ENCODE measurements at places on chromosomes 1 and 21. TPM values are rescaled to one million over a fixed set of nuclear protein-coding genes. Genes with fewer than 3 reads are reported as not detected.

GRCh38 chr1:108953452-108953851 is 9.8 kb downstream of the CLCC1 start:
- DNase-seq = no peak

DNA sequence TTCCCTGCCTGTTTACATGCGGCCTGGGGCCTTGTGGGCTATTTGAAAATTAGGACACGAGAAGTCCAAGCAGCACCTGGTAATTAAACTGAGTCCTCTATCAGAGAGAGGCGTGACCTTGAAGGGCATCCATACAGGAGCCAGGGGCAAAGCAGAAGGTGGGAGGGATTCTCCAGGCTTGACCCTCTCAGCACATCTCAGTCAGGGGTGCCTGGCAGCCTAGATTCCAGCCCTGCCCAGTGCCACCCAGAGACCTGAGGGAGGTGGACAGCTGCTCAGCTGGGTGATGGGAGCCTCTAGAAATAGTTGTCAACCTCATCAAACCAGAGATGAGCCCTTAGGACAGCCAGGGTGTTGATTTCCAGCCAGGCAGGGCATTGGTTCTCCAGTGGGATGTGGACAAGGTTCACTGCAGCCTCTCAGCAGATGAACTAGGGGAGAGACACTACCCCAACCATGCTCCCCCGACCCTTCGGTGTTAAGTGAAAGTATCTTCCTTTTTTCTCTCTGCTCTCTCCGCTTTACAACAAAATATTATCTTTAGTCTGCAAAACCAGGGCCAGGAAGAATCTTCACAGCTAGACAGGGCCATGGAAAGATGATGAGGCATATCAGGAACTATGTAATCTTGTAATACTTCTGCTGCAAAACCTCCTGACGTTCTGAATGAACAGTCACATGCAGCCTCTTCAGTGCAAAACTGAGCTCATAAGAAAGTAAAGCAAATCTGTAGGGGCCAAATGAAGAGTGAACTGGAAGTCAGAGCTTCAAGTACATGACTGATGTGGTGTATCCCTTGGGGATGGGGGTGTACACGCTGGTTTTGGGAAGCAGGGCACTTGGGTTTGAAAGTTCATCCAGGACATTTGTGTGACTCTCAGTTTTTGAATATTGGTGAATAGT is 35.9 kb upstream of the ATP5PO start:
- no peak for DNase-seq

- DNase-seq = peak; percentile 96
Measured at GRCh38 chr1:151189637-151190445, at the start of gene VPS72. VPS72 (minus strand) TSS chr1:151190197; CDS start chr1:151190121, 76 bp downstream.

GRCh38 chr1:12499539-12500240 is 118.3 kb downstream of the DHRS3 start:
- DNase-seq = no peak

DNA sequence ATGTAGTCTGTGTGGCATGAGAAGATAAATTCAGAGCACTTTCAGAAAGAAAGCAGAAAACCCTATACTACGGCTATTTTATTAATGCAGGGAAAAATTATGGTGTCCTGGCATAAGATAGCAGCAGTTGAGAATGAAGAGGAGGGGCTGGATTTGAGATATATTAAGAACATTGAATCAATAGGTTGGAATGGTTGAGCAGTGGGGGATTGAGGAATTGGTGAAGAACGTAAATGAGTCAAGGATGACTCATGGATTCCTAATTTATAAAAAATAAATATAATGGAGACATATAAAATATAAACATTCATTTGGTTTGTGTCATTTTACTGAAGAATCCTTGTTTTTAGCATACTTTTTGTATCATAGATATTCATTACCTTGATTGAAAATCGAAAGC is 234.3 kb upstream of the ADAMTS5 start:
- DNase-seq = no peak

GRCh38 chr1:34140011-34140676 is 24.9 kb downstream of the CSMD2 start:
- DNase-seq = peak; percentile 47

Gene CAMSAP2
- total RNA-seq = 21.3 TPM

DNA sequence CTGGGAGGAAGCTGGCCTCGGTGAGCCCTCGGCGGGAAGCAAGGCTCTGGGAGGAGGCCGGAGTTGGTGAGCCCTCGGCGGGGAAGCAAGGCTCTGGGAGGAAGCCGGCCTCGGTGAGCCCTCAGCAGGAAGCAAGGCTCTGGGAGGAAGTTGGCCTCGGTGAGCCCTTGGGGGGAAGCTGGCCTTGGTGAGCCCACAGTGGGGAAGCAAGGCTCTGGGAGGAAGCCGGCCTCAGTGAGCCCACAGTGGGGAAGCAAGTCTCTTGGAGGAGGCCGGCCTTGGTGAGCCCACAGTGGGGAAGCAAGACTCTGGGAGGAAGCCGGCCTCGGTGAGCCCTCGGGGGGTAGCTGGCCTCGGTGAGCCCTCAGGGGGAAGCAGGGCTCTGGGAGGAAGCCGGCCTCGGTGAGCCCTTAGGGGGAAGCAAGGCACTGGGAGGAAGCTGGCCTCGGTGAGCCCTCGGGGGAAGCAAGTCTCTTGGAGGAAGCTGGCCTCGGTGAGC is 36.0 kb downstream of the KRTAP10-1 start:
- DNase-seq = no peak

Gene C1orf115
- 6.0 TPM for total RNA-seq

Gene ECM1
- total RNA-seq = 0.43 TPM

Gene FAM163A
- total RNA-seq = 0.08 TPM

Gene S100A9
- not detected for total RNA-seq

DNA sequence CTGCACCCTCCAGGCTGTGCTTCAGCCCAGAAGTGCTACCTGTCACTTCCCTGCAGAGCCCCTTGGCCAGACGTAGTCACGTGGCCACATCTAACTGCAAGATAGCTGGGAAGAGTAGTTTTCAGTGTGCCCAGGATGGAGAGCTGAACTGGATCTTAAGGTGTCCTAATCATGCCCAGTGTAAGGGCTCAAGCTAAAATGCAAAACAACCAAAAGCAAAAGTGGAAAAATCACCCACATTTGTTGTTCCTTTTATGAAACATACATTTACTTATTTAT is 59.4 kb upstream of the ROR1 start:
- DNase-seq = no peak

Gene KCNQ4
- total RNA-seq = 3.0 TPM

GRCh38 chr21:43721939-43722338 is 3.0 kb downstream of the PDXK start:
- DNase-seq = no peak

GRCh38 chr1:218345673-218346390 is 696 bp downstream of the TGFB2 start:
- peak; percentile 72 for DNase-seq

Gene AMY1C
- not detected for total RNA-seq

DNA sequence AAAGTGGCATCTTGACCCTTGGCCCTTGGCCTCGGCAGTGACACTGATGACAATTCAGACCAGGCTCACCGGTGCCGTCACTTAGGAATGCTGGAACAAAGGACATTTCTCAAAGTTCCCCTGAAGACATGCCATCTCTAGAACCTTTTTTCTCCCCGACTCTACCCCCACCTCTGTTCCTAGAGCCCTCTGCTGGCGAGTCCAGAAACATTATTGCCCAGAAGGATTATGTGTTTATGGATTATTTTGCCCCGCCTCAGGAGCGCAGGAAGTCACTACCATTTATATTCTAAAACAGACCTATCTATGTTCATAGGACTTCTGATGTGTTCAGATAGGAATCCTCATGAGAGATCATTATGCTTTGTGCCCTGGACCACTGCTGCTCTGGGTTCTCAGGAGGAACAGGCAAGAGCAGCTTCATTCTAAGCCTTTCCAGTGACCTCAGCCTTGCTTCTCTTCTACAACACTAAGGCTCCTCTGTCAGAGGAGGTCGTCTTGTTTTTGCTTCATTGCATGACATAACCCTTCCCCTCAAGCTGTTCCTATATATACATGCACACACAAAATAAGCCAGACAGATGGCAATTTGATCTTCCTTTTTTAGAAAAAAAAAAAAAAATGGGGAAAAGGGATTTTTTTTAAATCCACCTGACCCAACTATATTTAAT is 12.4 kb upstream of the SHISA4 start:
- no peak for DNase-seq

DNA sequence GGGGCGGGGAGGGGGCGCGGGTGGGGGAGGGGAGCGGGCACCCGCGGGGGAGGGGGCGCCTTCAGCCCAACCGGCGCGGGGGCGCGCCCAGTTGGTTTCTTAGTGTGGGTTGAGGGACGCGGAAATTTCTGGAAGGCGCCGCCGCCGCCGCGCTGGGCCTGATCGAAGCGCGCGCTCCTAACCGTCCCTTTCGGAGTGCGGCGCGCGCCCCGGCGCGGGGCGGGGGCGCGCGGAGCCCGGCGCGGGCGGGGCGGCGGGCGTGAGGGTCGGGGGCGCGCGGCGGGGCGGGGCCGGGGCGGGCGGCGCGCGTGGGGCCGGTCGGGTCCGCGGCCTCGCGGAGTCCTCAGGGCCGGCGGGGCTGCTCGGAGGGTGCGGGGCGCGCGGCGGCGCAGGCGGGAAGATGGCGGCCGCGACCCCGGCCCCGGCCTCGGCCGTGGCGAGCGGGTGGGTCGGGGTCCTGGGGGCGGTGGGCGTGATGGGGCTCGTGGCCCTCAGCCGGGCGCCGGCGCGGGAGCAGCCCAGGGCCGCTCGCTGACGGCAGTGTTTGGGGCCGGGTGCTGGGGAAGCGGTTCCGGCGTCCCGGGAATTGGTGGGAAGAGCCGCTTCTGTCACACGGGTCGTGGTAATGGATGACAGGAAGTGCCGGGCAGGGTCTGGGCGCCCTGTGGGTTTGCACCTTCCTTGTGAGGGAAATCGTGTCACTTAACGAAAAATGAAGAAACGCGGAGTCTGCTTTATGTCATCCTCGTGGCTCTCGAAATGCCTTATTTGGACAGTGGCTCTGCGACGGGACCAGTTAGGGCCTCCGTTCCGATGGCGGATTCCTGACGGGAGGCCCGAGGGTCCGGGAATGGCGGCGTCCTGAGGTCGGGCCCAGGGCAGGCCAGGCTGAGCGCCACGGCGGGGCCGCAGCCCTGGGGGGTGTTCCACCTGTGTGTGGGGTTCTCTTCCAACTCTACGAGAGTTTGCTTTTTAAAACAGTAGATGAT is 764 bp downstream of the PKNOX1 start:
- peak; percentile 63 for DNase-seq

GRCh38 chr1:186482661-186483255 is 21.8 kb upstream of the PDC start:
- DNase-seq = peak; percentile 84

Gene PRRX1
- not detected for total RNA-seq

Gene KDM5B
- 202 TPM for total RNA-seq

DNA sequence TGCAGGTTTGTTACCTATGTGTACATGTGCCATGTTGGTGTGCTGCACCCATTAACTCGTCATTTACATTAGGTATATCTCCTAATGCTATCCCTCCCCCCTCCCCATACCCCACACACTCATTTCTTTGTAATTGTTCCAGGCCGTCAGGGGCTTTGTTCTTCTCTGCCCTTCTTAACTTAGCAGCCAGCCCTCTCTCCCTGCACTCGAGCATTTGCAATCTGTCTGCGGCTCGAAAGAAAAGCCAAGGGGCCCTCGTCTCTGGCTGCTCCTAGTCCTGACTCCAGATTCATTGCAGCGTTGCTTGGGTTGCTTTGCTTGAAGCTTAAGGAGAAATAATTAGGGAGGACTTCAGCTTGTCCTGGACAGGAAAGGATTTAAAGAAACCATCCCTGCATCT is 85.7 kb downstream of the ATP1A1 start:
- peak; percentile 24 for DNase-seq

GRCh38 chr1:155175281-155175926 is 1.8 kb downstream of the TRIM46 start:
- no peak for DNase-seq

GRCh38 chr1:9009438-9010370 is 16.5 kb downstream of the SLC2A7 start:
- DNase-seq = peak; percentile 83

DNA sequence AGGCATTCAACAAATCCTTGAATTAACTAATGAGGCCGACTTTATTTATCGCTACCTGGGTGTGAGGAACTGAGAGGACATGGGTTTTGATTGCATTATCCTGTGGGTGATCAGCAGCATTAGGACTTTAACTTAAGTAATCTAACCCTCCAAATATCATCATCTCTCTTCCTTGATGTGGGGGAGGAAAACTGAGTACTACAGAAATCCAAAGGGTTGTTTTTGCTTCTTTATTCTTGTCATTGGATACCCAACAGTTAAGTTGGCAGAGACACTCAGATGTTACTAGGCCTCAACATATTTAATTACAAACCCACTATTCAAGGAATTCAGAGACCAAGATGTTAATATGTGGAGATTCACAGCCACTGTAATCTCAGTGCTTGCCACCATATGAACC is 97.4 kb upstream of the ST6GALNAC5 start:
- DNase-seq = no peak

- DNase-seq = no peak
Measured at GRCh38 chr1:38424677-38425076, 378.1 kb upstream of the POU3F1 start.

Gene TGFB2
- total RNA-seq = 0.19 TPM

Gene ATF3
- 17.2 TPM for total RNA-seq

Gene RPL11
- 859 TPM for total RNA-seq

Gene TCHHL1
- total RNA-seq = not detected

GRCh38 chr1:227459977-227460376 is 103.4 kb upstream of the ZNF678 start:
- DNase-seq = no peak

Gene TTC34
- total RNA-seq = 0.31 TPM

Gene TACSTD2
- 1.4 TPM for total RNA-seq

DNA sequence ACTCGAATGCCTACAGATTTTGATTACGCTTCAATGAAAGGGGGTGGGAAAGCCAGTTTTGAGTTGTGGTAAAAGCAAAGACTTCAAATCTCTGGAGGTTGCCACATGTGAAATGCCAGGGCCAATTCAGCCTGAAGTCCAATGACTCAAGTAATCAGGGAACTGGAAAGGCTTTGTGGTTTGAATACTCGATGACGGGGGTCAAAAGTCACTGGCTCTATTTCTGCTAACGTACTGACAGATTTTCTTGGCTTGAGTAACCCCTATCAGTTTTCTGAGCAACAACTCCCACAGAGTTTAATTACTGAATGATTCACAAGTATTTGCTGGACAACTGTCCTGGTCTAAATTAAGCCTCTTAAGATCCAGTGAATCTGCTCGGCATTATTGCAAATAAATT is 152.2 kb downstream of the SIPA1L2 start:
- DNase-seq = no peak

GRCh38 chr1:22291494-22291893 is 148.6 kb upstream of the WNT4 start:
- no peak for DNase-seq

DNA sequence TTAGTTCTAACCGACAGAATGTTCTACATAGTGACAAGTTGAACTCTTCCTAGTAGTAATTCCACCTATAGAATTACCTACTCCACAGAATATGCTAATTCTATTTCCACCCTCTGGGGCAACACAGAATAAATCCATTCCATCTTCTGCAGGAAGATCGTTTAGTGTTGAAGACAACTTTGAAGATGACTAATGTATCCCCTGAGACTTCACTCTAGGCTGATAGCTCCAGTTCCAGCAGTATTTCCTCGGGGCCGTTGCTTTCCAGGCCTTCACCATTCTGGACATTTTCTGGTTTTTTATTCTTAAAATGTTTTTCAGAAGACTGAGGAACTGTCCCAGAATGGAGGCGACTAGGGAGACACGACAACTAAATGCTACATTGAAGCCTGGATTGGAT is 61.0 kb upstream of the CSF1 start:
- no peak for DNase-seq

Gene IFNLR1
- 4.2 TPM for total RNA-seq

- DNase-seq = no peak
Measured at GRCh38 chr21:45179568-45180245, 105.3 kb downstream of the ADARB1 start.

All from GM23338 (cell line).